Cerebellar nuclear complex (tissue), 1 donor: ENCODE measurements at places on chromosomes 4 and X.

GRCh38 chr4:148346657-148347056 lies 95.6 kb downstream of the NR3C2 start:
- DNase-seq = no peak

DNA sequence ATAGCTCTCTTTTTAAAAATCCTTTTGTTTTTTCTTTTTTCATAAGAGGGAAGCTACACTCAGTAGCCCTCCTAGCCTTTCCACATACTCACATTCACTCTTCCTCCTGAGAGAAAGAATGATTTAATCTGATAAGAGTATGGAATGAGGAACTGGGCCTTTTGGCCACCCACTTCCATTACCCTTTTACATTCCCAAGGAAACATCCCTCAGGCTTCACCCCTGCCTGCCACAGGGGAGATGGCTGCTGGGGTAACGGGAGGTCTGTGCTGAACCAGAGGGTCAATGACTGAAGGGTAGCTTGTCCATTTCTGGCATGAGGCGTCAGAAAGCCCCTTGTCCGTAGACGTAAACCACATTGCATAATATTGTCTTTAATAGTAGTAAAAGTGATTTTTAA lies 67.2 kb upstream of the CCSER1 start:
- no peak for DNase-seq

DNA sequence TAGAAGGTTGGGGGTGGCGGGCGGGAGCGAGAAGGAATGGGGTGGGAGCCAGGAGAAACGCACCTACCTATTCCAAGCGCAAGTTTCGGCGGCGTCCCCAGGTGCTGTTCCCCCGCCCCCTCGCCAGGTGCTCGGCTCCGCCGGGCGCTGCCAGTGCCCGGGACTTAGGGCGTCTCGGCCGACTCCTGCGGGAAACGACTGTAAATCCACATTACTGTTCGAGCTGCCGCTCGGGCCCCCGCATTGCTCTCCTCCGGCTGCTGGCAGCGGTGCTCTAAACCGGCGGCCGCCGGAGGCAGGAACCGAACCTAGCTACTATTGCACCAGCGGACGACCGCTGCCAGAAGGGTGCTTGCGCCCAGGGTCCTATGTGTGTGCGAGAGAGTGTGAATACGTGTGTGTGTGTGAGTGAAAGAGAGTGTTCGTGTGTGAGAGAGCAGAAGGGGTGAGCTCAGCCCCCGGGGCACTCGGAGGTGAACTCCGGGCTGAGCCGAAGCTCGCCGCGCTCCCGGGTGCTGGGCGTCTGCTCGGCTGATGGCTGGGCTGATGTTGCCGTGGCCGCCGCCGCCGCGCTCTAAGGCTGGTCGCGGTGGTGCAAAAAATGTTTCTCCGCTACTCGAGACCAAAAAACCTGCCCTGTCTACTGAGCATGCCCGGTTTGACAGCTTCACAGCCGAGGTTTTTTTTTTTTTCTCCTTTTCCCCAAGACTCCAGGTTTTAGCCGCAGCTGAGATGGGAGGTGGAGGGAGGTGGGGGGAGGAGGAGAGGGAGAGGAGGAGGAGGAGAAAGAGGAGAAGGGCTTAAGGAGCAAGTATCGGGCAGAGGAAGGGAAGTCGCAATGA lies 115.7 kb upstream of the TEX13C start:
- DNase-seq = peak; percentile 10

DNA sequence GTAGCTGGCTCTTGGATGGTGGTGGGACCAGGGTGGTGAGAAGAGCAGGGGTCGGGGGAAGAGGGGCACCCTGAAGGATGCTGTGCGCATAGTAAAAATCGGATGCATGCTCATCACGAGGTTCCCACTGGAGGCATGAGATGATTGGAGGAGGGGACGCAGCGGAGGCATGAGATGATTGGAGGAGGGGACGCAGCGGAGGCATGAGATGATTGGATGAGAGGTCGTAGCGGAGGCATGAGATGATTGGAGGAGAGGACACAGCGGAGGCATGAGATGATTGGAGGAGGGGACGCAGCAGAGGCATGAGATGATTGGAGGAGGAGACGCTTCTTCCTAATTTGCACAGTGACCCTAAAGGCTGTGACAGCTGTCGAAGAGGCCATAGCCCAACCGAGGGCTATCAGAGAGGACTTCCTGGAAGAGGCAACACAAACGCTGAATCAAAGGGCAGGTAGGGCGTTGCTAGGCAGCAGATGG lies 106.7 kb downstream of the ADRA2C start:
- no peak for DNase-seq
